Astrocyte (in vitro differentiated cells and primary cell): ENCODE measurements at places on chromosomes 1 and 21. TPM values are rescaled to one million over a fixed set of nuclear protein-coding genes. Genes with fewer than 3 reads are reported as not detected.
A peak's percentile ranks its signal among the peaks of the same experiment; 100 is the strongest.

WDR64 gene
- total RNA-seq: not detected in 2 replicates

WDR4 gene
- 20.5 and 20.8 TPM in 2 replicates for total RNA-seq

BCAR3 gene
- total RNA-seq: 30.0 and 31.1 TPM in 2 replicates

PLEKHG5 gene
- total RNA-seq: 23.0 and 25.1 TPM in 2 replicates

ZNF593OS gene
- total RNA-seq: not detected in 2 replicates

FMO5 gene
- 1.0 and 1.3 TPM in 2 replicates for total RNA-seq

KRTAP10-12 gene
- total RNA-seq: not detected in 2 replicates

WNT9A gene
- total RNA-seq: 2.6 and 4.1 TPM in 2 replicates

UBASH3A gene
- not detected in 2 replicates for total RNA-seq

CFAP74 gene
- not detected in 2 replicates for total RNA-seq

- H3K4me1 ChIP-seq: peaks cover 45% of the 10 kb centered on the region
- H3K27ac ChIP-seq: peak overlapping the region; percentile 55
- H3K4me3 ChIP-seq: no peak overlapping the region
- no peaks in the 10 kb centered on the region for H3K27me3 ChIP-seq
- peaks cover 2% of the 10 kb centered on the region for H3K36me3 ChIP-seq
Measured at GRCh38 chr1:12604114-12604874, 13.7 kb downstream of the DHRS3 start.

DNA sequence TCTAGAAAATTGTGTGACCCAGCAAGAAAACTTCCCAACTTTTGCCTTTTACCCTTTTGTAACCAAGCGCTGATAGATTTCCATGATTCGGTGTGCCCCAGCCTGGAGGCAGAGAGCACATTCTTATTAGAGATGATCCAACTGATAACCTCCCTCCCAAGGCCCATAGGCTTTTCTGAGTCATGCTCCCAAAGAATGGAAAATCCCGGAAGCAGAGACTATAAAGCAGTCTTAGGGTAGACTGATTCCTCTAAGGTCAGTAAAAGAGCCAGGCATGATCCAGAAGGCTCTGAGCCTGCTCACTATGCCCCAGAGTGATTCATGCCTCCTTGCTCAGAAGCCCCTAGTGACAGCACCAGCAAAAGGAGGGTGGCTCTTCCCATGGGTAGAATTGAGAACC is 4.3 kb downstream of the CAMK1G start:
- no peaks in the 10 kb centered on the region for H3K36me3 ChIP-seq
- no peak overlapping the region for H3K27ac ChIP-seq
- H3K4me3 ChIP-seq: no peak overlapping the region
- peaks cover 12% of the 10 kb centered on the region for H3K4me1 ChIP-seq
- H3K27me3 ChIP-seq: peaks cover 6% of the 10 kb centered on the region

GRCh38 chr1:97820470-97821188 is 100.2 kb downstream of the DPYD start:
- DNase-seq: peak; percentile 16
- H3K4me3 ChIP-seq: no peak overlapping the region
- no peaks in the 10 kb centered on the region for H3K27me3 ChIP-seq
- no peaks in the 10 kb centered on the region for H3K4me1 ChIP-seq
- H3K36me3 ChIP-seq: no peaks in the 10 kb centered on the region
- H3K27ac ChIP-seq: no peak overlapping the region

- no peaks in the 10 kb centered on the region for H3K27me3 ChIP-seq
- H3K4me3 ChIP-seq: no peak overlapping the region
- no peak for DNase-seq
- H3K27ac ChIP-seq: no peak overlapping the region
- H3K36me3 ChIP-seq: no peaks in the 10 kb centered on the region
Measured at GRCh38 chr1:220420726-220421125, 107.2 kb upstream of the MARK1 start.

DNA sequence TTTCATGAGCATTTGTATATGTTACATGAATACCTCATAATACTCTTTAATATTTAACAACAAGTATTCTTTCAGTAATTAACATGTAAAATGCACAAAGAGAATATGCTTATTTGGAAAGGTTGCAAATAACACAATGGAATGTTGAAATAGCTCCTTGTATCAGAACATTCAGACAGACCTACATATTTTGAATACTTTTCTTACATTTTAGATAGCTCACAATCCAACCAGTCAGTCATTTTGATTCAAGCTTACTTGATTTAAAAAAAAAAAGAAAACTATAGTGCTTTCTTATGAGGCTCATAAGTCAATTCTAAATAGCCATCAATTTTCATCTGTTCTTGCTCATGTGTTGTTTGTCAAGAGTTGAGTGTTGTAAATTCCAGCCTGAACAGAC is 518.8 kb downstream of the ADGRL2 start:
- no peaks in the 10 kb centered on the region for H3K4me1 ChIP-seq
- H3K27ac ChIP-seq: no peak overlapping the region
- no peak overlapping the region for H3K4me3 ChIP-seq
- peak; percentile 38 for DNase-seq

- H3K27ac ChIP-seq: no peak overlapping the region
- no peaks in the 10 kb centered on the region for H3K27me3 ChIP-seq
- H3K4me3 ChIP-seq: no peak overlapping the region
Measured at GRCh38 chr1:76179219-76179698, 104.7 kb downstream of the ST6GALNAC3 start.

DNA sequence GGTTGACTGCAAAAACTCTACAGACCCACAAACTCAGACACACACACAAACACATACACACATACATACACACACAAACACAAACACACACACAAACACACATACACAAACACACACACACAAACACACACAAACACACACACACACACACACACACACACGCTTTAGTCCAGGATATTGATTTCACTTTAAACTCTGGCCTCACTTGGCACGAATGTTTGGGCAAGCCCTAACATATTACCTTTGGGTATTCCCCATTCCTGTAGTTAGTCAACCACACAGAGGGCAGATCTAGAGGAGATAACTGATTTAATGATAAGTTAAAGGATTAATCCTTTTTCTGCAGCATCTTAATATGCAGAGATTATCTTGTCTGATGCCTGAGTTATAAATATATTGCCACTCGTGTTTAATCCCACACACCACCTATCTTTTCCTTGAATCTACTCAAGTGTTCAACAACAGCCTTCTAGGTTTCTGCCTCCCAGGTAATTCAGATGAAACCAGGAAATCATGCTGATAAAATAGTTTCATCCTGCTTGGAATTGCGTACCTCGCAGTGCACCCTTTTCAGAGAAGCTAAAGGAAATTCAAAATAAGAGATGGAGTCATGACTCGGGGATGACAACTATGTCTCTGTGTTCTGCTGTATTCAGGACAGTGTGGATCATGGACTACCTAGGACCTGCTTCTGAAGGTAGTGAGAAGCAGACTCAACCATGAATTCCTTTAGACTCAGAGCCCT is 14.5 kb upstream of the RUNX1 start:
- H3K4me3 ChIP-seq: no peak overlapping the region
- no peaks in the 10 kb centered on the region for H3K27me3 ChIP-seq
- no peak for DNase-seq

- no peak overlapping the region for H3K4me3 ChIP-seq
- H3K27me3 ChIP-seq: peaks cover 2% of the 10 kb centered on the region
- no peak overlapping the region for H3K27ac ChIP-seq
- H3K36me3 ChIP-seq: no peaks in the 10 kb centered on the region
Measured at GRCh38 chr1:2543543-2544092, 12.6 kb upstream of the TNFRSF14 start.

GRCh38 chr1:201780952-201781351 is 48.0 kb upstream of the IPO9 start:
- DNase-seq: no peak
- H3K27me3 ChIP-seq: no peaks in the 10 kb centered on the region
- H3K27ac ChIP-seq: peak overlapping the region; percentile 18
- no peak overlapping the region for H3K4me3 ChIP-seq

- DNase-seq: peak; percentile 21
- no peaks in the 10 kb centered on the region for H3K27me3 ChIP-seq
- H3K36me3 ChIP-seq: no peaks in the 10 kb centered on the region
Measured at GRCh38 chr1:194296201-194296600, 1109.8 kb upstream of the B3GALT2 start.

DNA sequence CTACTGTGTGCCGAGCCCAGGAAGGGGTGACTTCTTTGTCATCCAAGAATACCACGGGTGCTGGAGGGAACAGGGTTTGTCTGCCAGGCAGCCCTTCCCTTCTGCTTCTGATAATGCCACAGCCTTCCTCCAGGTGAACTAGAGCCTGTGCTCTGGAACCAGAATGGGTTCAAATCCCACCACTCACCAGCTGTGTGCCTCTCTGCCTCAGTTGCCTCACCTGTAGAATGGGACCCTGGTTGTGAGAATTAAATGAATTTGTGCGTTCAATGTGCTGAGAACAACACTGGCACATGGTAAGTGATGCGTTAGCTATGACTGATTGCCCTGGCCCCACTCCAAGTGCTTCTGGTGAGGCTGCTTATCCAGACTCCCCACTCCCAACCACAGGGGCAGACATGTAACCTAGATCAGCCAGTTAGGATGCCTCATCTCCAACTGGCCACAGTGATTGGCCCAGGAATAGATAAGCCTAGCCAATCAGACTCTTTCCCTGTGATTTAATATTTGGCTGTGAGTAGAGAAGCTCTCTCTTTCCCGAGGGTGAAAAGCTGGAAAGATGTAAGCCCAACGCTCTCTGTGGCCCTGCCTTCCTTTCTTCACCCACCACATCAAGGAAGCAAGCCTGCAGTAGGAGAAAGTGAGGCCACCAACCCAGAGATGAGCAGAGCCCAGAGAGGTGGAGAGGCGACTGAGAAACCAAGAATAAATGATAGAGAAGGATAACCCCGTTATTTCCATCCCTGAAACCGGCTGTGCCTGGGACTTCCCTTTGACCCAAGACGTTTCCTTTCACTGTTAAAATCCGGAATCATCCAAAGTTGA is 20.8 kb upstream of the LAPTM5 start:
- H3K27ac ChIP-seq: no peak overlapping the region
- H3K27me3 ChIP-seq: peaks cover 4% of the 10 kb centered on the region
- H3K36me3 ChIP-seq: no peaks in the 10 kb centered on the region
- peak; percentile 94 for DNase-seq
- peaks cover 13% of the 10 kb centered on the region for H3K4me1 ChIP-seq
- H3K4me3 ChIP-seq: no peak overlapping the region

GRCh38 chr1:1080951-1081310 is 6.8 kb upstream of the RNF223 start:
- H3K4me3 ChIP-seq: no peak overlapping the region
- no peaks in the 10 kb centered on the region for H3K36me3 ChIP-seq
- H3K4me1 ChIP-seq: peaks cover 12% of the 10 kb centered on the region
- no peak overlapping the region for H3K27ac ChIP-seq

DNA sequence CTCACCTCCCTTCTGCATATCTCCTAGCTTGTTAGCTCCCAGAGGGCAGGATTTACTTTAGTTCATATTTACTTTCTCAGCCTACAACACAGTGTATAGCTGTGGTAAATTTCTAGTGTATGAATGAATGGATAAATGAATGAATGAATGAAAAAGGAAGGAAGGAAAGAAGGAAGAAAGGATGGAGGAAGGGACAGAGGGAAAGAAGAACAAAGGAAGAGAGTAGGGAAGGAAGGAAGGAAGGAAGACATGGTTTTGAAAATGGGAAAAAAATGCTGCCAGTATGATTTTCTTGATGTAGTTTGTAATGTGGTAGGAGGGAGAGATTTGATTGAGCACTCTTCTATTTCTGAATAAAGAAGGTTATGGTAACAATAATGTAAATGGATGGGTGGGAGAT is 47.0 kb downstream of the LAMC2 start:
- H3K36me3 ChIP-seq: no peaks in the 10 kb centered on the region
- no peak overlapping the region for H3K27ac ChIP-seq
- no peak for DNase-seq
- no peak overlapping the region for H3K4me3 ChIP-seq
- H3K27me3 ChIP-seq: no peaks in the 10 kb centered on the region

DNA sequence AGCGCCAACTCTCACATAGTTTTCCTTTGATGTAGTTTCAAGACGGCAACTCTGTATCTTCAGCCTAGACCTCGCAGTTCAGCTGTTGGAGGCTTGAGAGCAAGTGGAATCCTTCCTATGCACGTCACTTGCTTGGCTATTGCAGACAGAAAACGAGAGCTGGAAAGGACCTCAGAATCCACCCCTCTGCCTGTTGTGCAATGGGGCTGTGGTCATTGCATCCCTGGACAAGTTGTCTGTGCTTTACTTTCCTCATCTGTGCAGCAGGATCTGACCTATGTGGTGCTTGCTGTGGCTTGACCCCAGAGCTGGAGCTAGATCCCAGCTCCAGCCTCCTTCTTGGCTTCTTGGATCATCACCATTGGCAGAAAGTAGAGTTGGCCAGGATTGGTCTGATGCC is 50.0 kb upstream of the IGSF21 start:
- H3K27ac ChIP-seq: no peak overlapping the region
- DNase-seq: no peak

DNA sequence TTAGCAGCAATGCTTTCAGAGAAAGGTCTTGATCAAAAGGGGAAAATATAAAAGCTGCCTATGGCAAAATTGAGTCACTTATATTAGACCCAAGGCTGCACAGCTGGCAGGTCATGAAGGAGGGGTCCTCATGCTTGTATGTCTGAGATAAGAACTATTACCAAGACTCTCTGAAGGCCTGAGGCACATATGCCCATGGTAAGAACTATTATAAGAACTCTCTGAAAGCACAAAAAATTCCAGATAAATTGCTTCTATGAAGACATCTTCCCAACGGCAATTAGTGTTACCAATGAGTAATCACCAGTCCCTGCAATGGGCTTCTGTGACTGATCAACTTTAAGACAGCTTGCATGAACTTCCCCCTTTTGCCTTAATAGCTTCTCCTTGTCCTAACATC is 42.8 kb upstream of the LRIF1 start:
- H3K27ac ChIP-seq: no peak overlapping the region
- no peak for DNase-seq
- no peaks in the 10 kb centered on the region for H3K36me3 ChIP-seq

GRCh38 chr21:15009837-15010363 is 54.9 kb downstream of the NRIP1 start:
- H3K36me3 ChIP-seq: peaks cover 4% of the 10 kb centered on the region
- peaks cover 47% of the 10 kb centered on the region for H3K4me1 ChIP-seq
- peak; percentile 88 for DNase-seq
- H3K27me3 ChIP-seq: no peaks in the 10 kb centered on the region
- H3K4me3 ChIP-seq: no peak overlapping the region

DNA sequence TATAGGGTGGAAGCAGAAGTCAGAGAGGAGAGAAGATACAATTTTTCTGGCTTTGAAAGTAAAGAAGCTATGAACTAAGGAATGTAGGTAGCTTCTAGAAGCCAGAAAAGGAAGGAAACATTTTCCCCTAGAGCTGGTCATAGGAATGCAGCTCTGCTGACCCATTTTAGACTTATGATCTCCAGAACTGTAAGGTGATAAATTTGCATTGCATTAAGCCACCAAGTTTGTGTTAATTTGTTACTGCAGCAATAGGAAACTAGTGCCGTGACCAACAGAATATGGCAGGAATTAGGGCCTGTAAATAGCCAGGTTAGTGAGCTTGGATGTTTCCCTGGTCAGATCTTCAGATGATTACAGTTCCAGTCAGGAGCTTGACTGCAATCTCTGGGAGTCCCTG is 244.3 kb upstream of the C1orf105 start:
- H3K27ac ChIP-seq: no peak overlapping the region
- H3K36me3 ChIP-seq: no peaks in the 10 kb centered on the region
- H3K4me3 ChIP-seq: no peak overlapping the region
- no peaks in the 10 kb centered on the region for H3K27me3 ChIP-seq

- DNase-seq: no peak
- H3K36me3 ChIP-seq: no peaks in the 10 kb centered on the region
- H3K4me1 ChIP-seq: peaks cover 3% of the 10 kb centered on the region
- no peak overlapping the region for H3K27ac ChIP-seq
Measured at GRCh38 chr21:26800001-26800400, 45.2 kb downstream of the ADAMTS1 start.
